Mammary epithelial cell (primary cell): ENCODE measurements at places on chromosomes 7 and 10. TPM values are rescaled to one million over a fixed set of nuclear protein-coding genes. Genes with fewer than 3 reads are reported as not detected.

DNA sequence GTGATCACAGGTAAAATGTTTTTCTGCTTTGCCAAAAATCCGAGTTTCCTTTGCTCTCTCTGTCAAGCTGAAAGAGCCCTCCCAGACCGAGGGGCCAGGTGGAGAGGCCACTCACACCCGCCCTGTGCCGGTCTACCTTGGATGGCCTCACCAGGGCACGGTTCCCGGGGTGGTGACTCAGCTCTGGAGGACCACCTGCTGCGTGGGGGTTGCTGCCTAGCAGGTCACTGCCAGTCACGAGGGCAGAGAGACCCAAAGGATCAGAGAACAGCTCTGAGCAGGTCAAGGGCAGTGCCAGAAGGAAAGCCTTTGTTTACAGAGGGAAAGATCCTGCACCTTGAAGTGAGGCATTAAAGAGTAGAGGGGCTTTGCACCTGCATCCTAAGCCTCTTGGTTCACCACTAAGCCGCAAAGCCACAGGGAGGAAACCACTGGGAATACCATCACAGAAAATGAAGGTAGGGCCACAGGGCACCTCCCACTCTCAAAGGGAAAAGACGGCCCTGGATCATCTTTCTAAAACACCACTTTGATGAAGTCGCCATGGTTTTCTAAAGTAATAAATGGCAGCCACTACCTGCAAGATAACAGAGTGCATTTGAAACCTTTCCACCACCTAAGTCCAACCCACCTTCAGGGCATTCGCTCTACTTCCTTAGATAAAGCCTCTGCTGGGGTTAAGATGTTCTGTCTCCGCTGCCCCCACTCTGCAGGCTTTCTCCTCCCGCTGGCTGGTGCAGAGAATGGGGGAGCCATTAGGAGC is 160.3 kb upstream of the KLF14 start:
- peak; percentile 79 for DNase-seq

DNA sequence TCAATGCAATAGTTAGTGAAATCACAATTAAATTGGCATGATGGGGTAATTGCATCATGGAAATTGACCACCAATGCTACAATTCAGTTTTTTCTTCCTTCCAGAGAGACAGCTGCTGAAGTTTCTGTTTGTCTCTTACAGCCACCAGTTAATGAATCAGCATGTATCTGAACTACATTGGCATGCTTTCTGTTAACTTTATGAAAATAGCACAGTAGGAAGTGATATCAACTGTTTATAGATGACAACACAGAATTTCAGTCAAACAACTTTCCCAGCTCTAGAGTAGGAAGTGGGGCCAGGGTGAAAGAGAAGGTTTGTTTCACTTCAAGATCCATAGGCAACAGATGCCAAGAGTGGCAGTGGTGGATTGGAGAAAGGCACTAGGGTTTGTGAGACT is 339.6 kb upstream of the VWC2 start:
- DNase-seq = no peak

DNA sequence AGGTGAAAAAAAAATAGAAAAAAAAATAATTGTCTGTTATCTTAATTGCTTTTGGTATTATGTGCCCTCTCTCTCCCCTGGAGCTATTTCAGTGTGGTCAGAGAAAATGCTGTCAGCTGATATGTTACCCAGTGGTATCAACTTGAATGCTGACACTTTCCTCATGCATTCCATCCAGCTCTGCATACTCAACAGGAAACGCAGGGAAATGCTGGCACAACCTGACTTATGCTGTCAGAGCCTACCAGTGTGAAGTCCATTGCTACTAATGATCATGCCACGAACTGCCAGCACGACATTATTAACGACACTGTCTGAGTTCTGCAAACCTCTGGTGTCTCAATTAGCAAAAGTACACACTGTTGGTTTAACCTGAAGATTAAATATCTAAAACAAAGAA is 182.8 kb downstream of the ZWINT start:
- DNase-seq = no peak

DNA sequence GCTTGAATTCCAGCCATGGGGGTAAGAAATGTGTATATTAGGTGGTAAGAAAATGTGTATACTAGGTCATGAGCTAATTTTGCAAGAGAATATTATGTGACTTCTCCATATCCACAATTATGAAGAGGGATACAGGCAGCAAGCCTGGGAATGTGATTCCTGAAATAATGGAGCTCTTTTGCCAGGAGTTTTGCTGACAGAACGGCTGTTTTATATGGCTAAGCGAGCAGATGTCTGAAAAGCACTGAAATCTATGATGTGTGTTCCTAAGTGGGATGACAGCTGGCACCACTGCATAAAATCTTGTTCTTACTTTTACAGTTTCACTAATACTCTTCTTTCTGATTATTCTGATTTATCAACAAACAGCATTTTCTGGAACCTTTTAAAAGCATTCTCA is 386.0 kb upstream of the HPS1 start:
- no peak for DNase-seq

- DNase-seq = no peak
Observed at GRCh38 chr10:132645247-132645530, 107.6 kb downstream of the INPP5A start.

The SPDYE1 gene
- not detected in 2 replicates for total RNA-seq

- DNase-seq = peak; percentile 39
Observed at GRCh38 chr7:151403764-151404163, 6.1 kb downstream of the WDR86 start.

DNA sequence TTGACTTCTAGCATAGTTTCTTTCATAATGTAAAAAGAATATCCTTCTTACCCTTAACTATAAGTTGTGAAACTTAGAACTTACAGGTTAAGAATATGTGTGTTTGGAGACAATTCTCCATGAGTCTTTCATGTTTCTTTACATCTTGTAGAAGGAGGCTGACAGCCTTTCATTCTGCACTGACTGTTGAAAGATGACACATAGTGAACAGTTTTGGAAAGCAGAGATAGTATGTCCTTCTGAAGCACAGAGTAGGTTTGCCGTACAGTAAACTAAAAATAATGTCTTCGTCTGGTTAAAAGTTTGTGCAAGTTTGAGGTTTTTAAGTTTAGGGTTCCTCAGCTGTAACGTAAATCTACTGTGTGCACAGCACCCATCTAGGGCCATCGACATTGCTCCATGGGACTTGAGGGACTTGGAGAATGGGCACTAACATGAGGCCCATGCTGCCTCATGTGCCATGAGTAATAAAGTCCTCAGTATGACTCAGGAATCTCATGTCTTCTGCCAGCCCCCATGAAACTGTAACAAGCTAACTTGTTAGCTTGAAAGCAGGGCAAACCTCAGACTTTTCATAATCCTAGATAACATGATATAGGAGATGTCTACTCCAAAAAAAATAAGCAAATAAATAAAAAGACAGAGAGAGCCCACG is 24.5 kb upstream of the ELAPOR2 start:
- DNase-seq = no peak

The NUTM2B gene
- total RNA-seq = 0.47 and 0.51 TPM in 2 replicates

DNA sequence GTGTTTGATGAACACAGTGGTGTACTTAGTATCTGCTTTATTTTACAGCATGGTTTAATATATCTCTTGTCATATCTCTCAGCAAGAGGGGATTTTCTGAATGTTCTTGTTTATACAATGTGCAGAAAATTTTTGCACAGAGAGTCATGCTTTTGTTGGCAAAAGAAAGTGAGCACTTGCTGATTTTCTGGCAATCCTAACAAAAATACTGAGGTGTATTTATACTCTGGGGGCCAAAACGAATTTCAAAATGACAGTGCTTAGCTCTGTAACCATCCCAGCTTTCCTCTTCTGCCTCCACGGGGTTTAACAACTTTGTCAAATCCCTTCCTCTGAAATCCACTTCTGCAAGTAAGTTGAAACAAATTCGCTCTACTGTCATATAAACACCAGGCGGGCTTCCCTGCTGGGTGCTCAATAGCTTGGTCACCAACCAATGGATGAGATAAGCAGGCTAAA is 169.2 kb downstream of the NOC3L start:
- DNase-seq = peak; percentile 2

- no peak for DNase-seq
Observed at GRCh38 chr10:15859509-15859905, 800 bp downstream of the MINDY3 start.

The GLI3 gene
- total RNA-seq = 6.3 TPM
